Mucosa of gallbladder (tissue), 1 donor: ENCODE measurements at places on chromosomes 2 and 18. TPM values are rescaled to one million over a fixed set of nuclear protein-coding genes. Genes with fewer than 3 reads are reported as not detected.

Gene KCNJ3
- total RNA-seq, result 5.3 TPM

Gene PAX3
- not detected for total RNA-seq

- DNase-seq, result no peak
These were observed 33.2 kb upstream of the GALNT3 start for GRCh38 chr2:165827016-165827920.

GRCh38 chr18:25289001-25289631 is 62.9 kb downstream of the ZNF521 start:
- DNase-seq, result no peak

DNA sequence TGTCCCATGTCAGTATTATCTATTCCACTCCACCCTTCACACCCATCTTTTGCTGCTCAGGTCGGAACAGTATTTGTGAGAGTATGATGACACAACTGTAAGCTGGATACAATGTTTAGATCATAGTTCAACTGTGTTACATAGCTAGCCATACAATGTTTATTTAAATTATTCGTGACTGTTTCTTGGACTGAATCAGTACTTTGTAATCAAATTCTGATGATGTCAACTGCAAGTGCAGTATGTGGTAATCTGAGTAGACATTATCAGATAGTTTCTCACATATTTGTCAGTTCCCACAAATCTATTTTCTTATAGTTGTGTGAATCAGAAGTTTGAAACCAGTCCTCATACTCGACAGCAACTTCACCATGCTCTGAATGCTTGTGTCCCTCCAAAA is 177.6 kb downstream of the ZNF407 start:
- DNase-seq, result no peak

DNA sequence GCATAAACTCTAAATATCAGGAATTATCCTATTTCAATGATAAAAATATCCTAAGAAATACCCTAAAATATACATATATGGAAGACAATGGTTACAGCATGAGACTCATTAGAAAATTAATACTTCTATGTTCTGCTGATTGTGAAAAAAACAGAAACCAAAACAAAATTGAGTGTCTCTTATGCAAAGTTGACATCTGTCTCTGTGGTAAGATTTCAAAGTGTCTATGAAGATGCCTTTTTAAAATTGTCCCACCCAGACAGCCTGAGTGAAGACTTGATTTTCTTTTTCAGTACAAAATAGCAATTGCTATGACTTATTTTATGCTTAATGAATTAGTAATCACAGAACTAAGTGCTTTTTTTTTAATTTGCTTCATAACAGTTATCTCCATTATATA is 1368.4 kb upstream of the LRRTM1 start:
- no peak for DNase-seq
